ENCODE measurements at places on chromosomes 2 and 18.
A peak's percentile ranks its signal among the peaks of the same experiment; 100 is the strongest.

DNA sequence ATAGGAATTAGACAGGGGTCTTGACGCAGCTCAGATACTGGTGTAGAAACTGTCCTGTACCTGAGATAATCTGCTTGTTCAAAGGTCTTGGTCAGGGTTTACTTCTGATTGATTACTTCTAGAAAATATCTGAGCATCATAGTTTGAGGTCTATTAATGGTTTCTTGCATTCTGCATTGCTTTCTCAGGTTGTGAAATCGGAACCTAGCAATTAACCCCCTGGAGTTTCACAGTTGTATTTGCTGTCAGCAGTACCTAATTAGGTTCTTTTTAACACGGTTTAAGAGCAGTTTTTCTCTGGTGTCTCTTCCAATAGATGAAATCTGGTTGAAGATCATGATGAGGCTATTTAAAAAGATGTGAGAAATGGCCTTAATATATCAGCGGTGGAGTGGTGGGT, 428.6 kb upstream of the SYT4 start:
- DNase-seq: no peak

GRCh38 chr2:234335661-234336228, 161.1 kb downstream of the ARL4C start:
- DNase-seq: peak; percentile 31

DNA sequence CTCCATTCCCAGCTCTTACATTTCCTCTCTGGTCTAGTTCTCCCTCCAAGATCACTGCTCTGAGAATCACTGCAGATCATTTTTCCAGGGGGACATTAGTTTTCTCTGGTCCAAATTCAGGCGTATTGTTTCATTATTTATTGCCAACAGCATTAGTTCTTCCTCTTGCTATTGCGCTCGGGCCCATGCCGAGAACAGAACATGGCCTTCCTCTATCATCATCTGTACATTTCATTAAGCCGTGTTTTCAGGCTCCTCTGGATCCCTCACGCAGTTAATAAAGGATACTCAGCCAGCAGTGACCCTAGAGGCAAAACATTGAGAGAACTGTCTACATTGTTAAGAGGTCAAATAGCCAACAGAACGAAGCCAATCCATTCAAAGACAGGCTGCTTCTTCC, 63.9 kb downstream of the CCBE1 start:
- no peak for DNase-seq

- DNase-seq: no peak
Measured at GRCh38 chr2:74414441-74414840, 7.0 kb downstream of the C2orf81 start.

GRCh38 chr2:98880266-98881152, 55.5 kb downstream of the CRACDL start:
- DNase-seq: no peak

DNA sequence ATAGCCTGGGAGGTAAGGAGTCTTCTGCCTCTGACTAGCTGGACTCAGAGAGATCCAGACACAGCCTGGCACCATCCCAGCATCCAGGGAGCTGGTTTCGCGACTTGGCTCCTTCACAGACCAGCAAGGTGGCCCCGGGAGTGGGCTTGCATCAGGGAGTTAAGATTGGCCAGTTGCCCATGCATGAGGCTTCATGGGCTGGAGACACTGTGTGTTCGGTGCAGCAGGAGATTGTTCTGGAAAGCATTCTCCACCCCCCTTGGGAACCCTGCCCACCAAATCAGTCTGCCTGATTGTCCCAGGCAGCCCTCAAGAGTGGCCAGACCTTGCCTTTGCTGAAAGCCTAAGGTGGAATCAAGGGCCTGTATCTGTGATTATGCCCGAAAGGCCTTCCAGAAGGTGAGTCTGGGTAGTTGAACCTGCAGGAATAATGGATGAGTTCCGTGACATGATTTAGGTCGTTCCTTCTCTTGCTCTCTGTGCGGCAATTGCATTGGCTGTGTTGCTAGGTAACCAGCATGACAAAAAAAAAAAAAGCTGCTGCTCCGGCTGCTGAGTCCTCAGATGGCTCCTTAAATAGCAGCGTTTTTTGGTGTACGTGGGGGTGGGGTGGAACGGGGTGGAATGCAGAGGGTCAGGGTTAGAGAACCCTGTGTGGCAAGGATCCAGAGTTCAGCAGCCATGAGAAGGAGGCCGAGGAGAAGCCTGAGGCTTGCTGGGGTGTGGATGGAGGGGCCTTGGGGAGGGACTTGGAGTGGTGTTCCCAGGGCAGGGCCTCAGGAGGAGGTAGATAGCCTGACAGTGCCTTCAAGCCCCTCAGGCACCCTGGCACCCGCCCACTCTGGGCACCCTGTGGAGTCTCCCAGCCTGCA, 93.0 kb upstream of the MCFD2 start:
- no peak for DNase-seq

DNA sequence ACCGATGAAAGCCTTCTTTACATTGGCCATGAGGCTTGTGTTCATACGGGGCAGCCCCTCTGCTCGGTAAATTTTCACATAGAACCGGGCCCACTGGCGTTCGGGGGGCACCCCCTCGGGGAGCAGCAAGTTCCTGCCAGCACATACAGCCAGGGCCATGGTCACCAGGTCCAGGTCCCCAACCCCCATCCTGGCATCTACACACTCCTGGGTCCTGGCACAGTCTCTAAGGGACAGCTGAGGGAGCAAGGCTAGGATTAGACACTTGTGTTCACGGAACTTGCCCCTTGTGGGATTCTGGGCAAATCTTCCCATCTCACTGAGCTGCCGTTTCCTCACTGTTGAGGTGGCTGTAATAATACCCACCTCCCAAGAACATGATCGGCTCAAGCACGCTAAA, 5.6 kb upstream of the OTOF start:
- DNase-seq: no peak

DNA sequence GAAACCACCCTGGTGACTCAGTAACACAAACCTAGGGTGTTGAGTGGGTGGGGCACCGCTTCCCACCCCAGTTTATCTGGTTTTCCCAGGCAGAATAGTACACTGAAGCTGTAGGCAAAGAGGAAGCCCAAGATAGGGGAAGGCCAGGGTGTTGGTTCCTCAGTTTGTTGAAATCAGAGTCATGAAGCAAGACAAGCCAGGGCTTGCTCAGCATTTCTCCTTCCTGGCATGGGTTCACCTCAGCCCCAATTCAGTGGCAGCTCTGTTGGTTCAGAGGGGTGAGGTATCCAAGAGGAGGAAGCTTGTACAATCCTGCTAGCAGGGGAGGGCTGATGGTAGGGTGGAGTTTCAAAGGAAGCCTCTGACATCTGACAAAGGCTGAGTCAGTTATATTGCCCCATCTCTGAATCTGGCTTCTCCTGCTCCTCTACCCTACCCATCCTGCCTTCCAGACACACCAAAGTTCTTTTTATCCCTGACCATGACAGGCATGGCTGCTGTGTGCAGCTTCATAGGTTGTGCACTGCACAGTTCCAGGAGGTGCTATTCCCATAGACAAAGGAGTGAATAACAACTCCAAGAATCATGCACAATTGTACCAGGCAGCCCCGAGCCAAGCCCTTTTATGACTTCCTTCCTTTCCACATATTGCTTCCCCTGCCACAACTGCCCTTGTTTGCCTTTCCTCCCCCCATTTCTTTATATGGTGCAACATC, 24.9 kb upstream of the RAB10 start:
- no peak for DNase-seq

- DNase-seq: peak; percentile 12
Measured at GRCh38 chr2:29314816-29315571, 199.8 kb downstream of the CLIP4 start.

DNA sequence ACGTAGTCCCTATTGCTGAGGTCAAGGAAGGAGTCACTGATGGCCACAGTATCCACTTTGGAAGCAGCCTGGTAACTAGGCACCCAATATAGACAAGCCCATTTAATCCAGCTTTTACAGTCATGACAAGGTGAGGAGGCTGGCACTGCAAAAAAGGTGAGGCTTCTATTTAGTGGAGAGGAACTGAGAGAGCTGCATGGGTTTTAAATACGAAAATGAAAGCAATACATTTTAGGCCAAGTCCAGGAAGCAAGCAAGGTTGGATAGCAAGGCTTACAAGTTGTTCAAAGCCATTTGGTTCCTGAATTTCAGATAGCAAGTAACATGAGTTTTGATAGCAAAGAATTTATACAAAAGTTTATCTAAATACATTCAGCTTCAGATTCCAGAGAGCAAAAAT, 80.4 kb downstream of the SGPP2 start:
- no peak for DNase-seq

DNA sequence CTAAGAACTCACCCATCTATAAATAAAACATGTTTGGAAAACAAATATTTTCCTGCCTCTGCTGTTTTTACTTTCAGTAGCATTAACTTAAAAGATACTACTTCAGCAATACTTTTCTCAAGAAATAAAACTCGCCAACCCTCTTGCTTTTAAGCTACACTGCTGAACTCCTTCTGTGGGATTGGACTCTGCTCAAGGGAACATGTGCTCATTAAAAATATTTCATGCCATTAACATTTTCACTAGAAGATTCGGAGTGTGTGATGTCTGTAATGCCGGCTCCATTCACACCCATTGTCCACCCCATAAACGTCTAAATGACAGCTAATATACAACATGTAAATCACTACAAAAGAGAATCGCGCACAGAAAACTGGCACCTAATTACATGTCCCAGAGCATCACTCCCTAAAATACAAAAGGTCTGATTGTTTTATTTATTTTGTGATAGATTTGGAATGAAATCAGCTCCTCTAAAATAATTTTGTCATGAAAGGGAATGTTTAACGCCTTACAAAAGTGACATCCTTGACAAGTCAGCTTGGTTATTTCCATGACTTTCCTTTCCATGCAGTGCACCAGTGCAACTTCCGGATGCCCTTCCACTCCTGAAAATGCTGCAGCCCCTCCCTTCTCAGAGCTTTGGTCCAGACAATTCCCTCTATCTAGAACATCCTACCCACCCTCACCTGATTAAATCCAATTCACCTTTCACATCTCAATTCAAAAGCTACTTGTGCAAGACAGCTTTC, 73.1 kb downstream of the ANKRD44 start:
- DNase-seq: no peak

DNA sequence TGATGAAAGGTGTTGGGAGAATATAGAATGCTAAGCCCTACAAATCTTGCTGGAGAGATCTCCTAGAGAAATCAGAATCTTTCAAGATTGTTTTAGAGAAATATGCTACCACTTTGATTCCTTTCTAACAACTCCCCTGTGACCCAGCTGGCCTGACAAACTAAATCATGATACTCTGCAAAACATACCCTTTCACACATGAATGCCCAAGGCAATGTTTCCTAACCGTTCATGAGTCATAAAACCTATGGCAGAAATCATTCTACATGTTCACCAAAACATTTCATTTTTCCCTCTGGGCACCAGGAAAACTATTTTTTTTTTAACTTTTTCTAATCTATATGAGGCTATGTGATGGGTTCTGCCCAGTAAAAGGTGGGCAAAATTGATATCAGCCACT, 77.8 kb upstream of the SETBP1 start:
- DNase-seq: no peak

DNA sequence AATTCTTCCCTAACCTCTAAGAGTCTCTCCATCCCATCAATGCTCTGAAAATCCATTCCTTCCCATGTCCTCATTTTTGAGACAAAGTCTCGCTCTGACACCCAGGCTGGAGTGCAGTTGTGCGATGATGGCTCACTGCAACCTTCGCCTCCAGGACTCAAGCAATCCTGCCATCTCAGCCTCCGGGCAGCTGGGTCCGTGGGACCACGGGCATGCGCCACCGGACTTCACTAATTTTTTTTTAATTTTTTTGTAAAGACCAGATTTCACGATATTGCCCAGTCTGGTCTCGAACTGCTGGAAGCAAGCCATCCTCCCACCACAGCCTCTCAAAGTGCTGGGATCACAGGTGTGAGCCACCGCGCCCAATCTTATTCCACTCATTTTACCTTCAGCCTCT, 1.6 kb downstream of the FEZ2 start:
- DNase-seq: no peak

- DNase-seq: no peak
Measured at GRCh38 chr2:31244101-31244500, 10.1 kb downstream of the EHD3 start.

GRCh38 chr2:11807156-11808015, 61.0 kb downstream of the LPIN1 start:
- DNase-seq: no peak

DNA sequence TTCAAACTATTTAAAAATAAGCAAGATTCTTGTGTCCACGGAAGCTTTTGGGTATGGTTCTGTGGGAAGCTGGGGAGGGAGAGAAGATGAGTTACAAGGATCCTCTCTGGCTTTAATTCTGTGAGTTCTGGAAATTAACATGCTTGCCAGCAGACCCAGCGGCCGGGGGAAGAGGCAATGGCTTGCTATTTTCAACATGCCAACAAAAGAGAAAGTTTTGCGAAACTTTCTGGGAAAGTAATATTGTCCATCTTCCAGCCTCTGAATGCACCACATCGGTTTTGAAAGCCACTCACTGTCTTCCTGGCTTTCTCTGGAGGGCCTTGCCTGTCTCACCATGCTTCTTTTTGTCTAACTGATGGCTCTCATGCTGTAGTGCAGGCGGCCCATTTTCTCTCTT, 85.7 kb downstream of the EN1 start:
- DNase-seq: no peak

All from CD8-positive, alpha-beta T cell (primary cell).